NCI-H524 (cell line): ENCODE measurements at places on chromosomes 3 and 15.
A peak's percentile ranks its signal among the peaks of the same experiment; 100 is the strongest.

GRCh38 chr3:129838086-129838485 is 55.4 kb downstream of the TMCC1 start:
- DNase-seq = no peak

GRCh38 chr3:172159962-172160538 is 120.7 kb downstream of the FNDC3B start:
- no peak for DNase-seq

- DNase-seq = no peak
Measured at GRCh38 chr3:50411229-50411628, 51.9 kb upstream of the TMEM115 start.

DNA sequence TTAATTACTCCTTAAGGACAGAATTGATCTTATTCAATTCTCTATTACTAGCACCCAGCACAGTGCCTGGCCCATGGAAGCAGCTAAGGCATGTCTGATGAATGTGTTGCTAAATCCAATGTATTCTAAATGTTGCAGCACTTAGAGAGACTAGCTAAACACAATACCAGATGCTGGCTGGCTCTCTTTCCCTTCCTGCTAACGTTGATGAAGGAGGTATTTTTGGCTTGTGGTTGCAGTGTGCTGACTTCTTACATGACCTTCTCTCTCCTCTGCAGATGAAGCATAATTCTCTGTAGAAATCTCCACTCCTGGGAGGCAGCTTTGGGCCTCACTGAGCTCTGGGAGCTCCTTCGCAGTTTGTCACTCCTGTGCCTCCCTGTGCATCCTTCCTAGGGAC is 183.6 kb downstream of the PEX5L start:
- DNase-seq = no peak

DNA sequence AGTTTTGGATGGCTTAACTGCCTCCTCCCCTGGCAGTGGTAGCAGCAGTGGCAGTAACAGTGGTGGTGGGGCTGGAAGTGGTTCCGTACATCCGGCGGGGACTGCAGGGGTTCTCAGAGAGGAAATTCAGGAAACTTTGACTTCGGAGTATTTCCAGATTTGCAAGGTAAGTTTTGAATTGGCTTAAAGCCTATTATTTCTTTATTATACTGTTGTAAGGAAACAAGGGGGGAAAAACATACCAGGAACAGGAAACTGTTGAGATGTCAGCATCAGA is 1.5 kb downstream of the STXBP5L start:
- DNase-seq = peak; percentile 46

GRCh38 chr3:103992469-103992868 is 1374.2 kb upstream of the ALCAM start:
- no peak for DNase-seq

DNA sequence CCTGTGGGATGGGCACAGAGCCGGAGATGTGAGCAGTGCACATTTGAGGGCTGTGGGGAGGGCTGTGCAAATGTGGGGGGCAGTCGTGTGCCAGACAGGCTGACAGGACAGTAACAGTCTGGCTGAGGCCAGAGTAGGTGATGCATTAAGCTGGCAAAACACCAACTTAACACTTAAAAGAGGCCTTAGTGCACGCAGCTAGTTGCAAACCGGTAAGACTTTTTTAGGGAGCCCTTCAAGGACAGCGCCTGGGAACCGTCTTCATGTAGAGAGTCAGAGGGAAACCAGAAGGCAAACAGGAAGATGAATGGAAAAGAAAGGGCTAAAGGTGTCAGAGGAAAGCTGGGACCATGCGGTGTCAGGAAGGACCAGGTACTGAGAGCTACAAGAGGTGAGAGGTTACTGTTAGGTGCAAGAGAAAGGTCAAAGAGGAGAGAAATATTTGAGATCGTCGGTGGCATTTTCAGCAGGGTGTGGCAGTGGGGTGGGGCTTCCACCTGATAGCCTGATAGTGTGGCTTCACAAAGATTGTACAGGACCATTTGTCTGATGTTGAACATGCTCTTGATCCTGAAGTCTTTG is 30.0 kb upstream of the CHD2 start:
- no peak for DNase-seq

GRCh38 chr3:62570888-62571287 is 197.5 kb upstream of the FEZF2 start:
- no peak for DNase-seq

- DNase-seq = peak; percentile 82
Measured at GRCh38 chr3:139944256-139944910, 9.4 kb downstream of the CLSTN2 start.

DNA sequence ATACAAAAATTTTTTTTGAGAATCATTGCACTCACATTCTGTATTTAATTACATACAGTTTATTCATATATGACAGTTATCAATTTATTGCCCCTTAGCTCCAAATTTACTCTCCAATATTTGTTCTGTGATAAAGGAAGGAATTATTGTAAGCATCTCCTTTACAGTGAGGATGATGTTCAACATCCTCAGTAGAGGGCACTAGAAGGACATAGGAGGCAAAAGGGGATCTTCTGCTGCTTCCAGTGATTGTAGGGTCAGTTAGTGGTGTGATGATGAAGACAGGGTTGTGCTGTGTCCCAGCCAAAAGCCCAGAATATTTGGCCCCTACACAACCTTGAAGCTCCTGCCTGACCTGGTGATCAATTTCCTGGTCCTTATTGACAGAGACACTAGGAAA is 89.9 kb upstream of the DCBLD2 start:
- no peak for DNase-seq

GRCh38 chr3:58991026-58991425 is 58.8 kb downstream of the CFAP20DC start:
- DNase-seq = no peak

DNA sequence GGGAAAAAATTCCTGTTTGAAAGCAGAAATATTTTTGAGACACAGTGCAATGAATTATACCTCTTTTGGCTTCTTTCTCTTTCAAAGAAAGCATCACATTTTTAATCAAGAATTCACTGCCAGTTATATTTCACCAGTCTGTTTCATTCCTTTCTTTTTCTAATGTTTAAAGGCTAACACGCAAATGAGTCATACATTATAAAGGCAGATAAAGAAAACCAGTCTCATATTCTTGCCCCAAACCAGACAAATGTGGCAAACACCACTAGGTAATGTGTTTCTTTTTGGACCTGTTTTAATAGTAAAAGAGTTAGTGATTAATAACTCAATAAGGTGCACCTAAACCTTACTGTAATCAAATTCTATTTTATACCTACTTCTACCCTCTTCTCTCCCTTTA is 83.8 kb downstream of the PLOD2 start:
- DNase-seq = no peak

DNA sequence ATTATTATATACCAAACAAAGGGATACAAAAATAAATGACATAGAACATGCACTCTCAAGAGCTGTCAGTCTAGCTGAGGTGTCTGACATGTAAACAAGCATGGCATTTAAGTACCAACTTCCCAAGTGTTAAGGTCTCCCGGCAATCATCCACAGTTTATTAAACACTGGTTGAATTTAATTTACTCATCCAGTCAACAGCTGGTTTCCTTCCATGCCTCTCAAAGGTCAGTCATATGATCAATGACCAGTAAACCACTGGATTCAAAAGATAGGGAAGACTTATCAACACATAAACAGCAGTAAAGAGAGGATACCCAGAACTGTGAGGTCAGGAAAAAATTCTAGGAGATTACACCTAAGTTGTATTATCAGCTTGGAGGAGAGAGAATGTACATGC is 80.4 kb downstream of the ADAM10 start:
- no peak for DNase-seq

- peak; percentile 46 for DNase-seq
Measured at GRCh38 chr3:51966922-51967383, 301 bp downstream of the PCBP4 start.

DNA sequence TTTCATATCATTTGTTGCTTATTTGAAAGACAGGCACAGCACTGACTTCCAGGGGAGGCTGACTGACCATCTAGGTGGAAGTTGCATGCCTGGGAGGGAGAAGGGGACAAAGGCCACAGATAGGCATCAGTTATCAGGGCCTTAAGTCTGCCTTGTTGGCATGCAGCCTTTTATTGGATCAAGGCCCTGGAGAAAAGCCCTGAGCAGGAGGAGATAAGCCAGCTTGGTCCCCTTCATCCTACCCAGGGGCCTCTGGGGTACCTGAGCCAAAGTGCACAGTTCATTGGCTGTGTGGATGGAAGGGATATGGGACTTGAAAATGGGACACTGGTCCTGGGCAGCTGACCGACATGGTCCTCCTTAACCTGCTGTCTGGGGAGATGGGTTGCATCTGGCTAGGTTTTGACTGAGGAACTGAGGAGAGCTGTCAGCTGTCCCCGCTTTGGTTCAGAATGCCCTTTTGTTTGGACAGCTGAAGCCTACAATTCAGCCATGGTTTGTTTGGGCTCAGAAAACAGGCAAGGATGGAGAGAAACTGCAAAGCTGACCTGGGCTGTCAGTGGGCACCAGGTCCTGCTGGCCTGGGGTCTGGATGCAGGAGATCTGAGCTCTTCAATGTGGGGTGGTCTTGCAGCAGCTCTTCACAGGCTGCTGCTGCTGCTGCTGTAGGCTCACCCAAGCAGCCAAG is 60.0 kb downstream of the FLNB start:
- no peak for DNase-seq

GRCh38 chr3:134326760-134327593 is 47.3 kb downstream of the AMOTL2 start:
- DNase-seq = no peak

DNA sequence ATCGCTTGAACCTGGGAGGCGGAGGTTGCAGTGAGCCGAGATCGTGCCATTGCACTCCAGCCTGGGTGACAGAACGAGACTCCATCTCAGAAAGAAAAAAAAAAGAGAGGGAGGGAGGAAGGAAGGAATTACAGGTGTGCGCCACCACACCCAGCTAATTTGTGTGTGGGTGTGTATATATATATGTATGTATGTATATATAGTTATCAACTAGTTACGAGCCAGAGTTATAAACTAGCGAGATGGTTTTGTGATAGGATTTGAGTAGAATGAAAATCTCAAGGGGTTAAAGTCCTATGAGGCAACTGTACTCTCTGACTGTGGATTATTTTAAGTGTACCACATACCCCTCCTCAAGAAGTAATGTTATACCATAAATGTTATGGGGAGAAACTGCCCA is 50.9 kb upstream of the SIN3A start:
- no peak for DNase-seq

GRCh38 chr3:23301819-23302218 is 98.7 kb downstream of the UBE2E2 start:
- no peak for DNase-seq

DNA sequence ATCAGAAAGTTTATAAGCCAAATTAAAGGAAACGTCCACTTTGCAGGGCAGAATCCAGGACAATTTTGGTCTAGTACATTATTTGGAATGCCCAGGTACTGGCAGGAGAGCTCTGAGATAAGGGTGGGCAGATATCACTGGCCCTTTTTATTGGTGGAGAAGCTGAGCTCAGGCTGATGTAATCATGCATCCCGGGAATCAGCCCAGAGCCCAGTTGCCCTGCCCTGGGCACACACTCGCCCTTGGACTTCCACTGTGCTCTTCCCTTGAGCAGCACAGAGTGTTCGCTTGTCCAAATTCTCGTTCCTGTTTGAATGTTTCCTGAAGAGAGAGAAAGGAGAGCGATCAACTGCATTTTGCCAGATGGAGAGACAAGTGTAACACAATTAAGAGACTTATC is 3.7 kb downstream of the AQP9 start:
- no peak for DNase-seq

- no peak for DNase-seq
Measured at GRCh38 chr15:90419738-90420406, 31.8 kb downstream of the IQGAP1 start.

DNA sequence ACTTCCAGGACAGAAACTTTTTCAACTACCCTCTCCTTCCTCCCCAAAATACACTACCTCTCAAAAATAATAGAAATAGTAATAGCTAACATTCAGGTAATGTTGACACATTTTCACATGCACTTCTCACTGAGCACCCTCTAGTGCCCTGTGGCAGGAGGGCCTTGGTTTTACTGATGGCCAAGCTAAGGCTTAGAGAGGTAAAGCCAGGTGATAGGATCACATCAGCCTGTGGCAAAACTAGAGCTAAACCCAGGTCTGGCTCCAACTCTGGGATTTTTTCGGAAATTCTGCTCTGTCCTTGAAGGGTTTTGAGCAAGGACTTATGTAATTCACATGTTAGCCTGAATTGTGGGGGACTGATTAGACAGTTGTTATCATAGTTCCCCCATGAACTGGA is 922 bp upstream of the TAMM41 start:
- no peak for DNase-seq

DNA sequence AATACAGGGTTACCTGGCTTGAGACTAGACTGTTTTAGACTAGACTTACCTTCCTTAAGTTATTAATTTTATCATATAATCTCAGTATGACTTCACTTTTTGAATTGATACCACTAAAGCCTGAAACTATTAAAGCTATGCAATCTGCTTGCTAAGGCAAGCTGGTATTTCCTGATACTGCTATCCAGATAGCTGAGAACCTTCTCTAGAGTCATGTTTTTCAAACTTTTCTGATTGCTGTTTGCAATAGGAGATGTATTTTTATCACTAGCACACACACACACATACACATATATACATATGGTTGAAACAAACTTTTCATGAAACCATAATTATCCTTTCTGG is 9.3 kb upstream of the MAGI1 start:
- DNase-seq = no peak

DNA sequence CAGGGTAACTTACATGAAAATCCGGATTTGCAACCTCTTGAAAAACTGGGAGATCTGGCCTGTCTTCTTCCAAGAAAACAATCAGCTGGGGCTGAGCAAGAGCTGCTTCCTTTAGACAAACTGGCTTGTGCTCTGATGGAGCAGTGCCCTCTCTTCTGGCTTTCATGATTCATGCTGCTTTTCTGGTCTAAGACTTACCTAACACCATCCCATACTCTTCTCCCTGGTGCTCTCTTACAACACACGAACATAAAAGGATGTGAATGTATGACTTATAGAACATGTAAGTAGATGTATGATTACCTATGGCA is 9.9 kb downstream of the TJP1 start:
- no peak for DNase-seq

DNA sequence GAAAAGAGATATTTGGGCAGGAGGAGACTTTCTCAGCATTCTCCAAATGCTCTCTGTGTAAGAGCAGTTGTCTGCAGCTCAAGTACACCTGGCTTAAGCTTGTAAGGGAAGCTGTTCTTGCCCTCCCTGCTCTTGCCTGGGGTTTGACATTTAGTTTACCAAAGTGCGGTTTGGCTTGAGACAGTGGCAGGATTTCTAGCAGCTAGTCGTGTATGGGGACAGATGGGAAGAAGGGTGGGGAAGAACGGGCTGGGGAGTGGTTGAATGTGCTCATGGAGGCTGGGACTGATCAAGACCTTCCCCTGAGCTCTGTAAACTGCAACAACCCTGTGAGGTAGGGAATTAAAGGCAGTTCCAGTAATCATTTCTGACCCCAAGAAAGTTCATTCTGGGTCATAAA is 39.8 kb downstream of the SQOR start:
- no peak for DNase-seq

DNA sequence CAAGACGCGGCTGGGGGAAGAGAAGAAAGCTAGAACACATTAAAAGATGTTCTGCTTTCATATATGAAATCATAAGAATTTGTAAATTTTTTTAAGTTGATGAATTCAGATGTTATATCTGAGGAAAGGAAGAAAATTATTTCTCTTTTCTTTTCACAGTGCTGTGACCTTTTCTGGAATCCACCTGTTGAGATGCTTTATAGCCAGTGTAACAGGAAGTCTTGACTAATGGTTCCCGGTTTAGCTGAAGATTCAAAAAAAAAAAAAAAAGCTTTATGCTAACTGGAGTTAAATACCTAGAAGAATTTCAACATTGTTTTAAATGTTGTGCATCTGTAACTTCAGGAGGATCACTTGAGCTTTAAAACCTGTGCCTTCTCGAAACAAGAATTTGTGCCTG is 9.9 kb downstream of the GTPBP8 start:
- DNase-seq = no peak

GRCh38 chr3:112293368-112294321 is at the start of gene SLC9C1:
Gene SLC9C1, minus strand, starts transcription at chr3:112294216. Its CDS starts 7,425 bp downstream, at chr3:112286791.
- DNase-seq = no peak
